ENCODE measurements at places on chromosomes 2 and 18.
A peak's percentile ranks its signal among the peaks of the same experiment; 100 is the strongest.

- no peak for DNase-seq
These were observed 6.4 kb upstream of the TMEFF2 start for GRCh38 chr2:192201116-192201515.

DNA sequence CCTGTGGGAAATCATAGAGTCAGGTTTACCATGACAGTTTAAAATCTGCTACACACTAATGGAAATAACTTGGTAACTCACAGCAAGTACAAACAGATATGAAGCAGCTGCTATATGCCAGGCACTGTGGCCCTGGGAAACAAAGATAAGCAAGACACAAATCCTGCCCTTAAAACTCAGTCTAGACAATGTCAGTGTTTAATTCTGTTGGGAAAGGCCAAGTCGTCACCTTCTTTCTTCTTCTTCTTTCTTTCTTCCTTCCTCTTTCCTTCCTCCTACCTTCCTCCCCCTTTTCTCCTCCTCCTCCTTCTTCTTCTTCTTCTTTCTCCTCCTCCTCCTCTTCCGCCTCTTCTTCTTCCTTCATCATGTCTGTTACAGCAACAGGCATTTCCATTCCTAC lies 26.8 kb downstream of the PLEK start:
- no peak for DNase-seq

GRCh38 chr2:77397763-77398162 lies 124.4 kb downstream of the LRRTM4 start:
- peak; percentile 32 for DNase-seq

DNA sequence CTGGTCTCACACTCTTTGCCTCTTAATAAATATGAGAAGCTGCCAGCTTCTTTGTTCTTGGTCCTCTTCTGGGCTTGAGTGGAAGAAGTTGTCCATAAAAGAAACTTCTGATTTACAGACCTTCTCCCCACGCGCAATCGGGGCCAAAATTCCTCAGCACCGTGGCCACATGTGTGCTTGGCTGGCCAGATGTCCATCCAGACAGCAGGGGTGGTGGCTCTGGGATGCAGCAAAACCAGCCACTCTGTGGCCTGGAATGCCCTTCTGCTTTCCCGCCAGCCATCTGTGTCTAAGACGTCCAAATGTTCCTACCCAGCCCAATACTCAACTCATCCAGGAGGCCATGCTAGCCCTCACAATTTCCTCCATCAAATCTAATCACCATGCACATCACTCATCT lies 250.8 kb downstream of the EN1 start:
- DNase-seq: no peak

GRCh38 chr2:191611614-191612013 lies 66.3 kb upstream of the NABP1 start:
- DNase-seq: no peak

- DNase-seq: no peak
These were observed 151.4 kb upstream of the NABP1 start for GRCh38 chr2:191526536-191526935.

DNA sequence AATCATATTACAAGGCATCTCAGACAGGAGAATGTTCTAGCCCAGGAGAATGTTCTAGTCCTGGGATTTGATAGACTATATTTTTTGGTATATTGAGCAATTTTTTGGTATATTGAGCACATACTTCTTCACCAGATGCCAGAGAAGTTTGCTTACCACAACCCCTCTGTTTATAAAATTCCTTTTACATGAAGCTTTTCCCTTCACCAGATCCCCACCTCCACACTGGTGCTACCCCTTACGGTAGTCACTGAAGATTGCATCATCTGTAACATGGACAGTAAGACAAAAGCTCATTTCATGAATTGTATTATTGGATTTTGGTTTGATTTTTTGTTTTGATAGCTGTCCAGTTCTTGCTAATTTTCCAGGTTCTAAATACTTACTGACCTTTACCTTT lies 7.2 kb upstream of the HNMT start:
- no peak for DNase-seq

- no peak for DNase-seq
These were observed 12.5 kb downstream of the FAP start for GRCh38 chr2:162230761-162231160.

- DNase-seq: no peak
These were observed 1113.3 kb downstream of the TSN start for GRCh38 chr2:122868646-122869275.

DNA sequence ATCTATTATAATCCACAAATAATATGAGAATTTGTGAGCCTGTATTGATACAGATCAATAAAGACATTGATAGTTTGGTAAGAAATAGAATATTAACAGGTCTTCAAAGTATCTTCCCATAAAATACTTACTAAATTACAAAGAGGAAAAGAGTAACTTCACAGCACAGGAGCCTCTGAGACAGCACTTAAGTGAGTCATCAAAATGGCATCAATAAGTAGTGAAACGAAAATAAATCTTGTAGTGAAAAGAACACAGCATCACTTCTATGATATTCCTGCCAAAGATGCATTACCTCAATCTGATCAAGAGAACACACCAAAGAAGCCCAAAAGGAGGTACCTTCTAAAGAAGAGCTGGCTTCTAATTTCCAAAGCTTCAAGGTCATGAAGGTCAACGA lies 116.4 kb downstream of the CBLN2 start:
- DNase-seq: no peak

GRCh38 chr2:2234398-2235195 lies 96.5 kb downstream of the MYT1L start:
- no peak for DNase-seq

- peak; percentile 44 for DNase-seq
These were observed 980.8 kb downstream of the TSN start for GRCh38 chr2:122736279-122736678.

GRCh38 chr2:84427235-84428138 lies 31.6 kb downstream of the SUCLG1 start:
- DNase-seq: no peak

DNA sequence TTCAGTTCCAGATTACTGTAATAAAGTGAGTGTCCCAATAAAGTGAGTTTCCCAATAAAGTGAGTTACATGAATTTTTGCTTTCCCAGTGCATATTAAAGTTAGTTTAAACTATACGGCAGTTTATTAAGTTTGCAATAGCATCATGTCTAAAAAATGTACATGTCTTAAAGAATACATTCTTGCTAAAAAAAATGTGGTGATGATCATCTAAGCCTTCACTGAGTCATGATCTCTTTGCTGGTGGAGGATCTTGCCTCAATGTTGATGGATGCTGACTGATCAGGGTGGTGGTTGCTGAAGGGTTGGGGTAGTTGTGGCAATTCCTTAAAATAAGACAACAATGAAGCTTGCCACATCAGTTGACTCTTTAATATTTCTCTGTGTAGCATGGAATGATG lies 664.2 kb downstream of the TDRD15 start:
- DNase-seq: no peak

DNA sequence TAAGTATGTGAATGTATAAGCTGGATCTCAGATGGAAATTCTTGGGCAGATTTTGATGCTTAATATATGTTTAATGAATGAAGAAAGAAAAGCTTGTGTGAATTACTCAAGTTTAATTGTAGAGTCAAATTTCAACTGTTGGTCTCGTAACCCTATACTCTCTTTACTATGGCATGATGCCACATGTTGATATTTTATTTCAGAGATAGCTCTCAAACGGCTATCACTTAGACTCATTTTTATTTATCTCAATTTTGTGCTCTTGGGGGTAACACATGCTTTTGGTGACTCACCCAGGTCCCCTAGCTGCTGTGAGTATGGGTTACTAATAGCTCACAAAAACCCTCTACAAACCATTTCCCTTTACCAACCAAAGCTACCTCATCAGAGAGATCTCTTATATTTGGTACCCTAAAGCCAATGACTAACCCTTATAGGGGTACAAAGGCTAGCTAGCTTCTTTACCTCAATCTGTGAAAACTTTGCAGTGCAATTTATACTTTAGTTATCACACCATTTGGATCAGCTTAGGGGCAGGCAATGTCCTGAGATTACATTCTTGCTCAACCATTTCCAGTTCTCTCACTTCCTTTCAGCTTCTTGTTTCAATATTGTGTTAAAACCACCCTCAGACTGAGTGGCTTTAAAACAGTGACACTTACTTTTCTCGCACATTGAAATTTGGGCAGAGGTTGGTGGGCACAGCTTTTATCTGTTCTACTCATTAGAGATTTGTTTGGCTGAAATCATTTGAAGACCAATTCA lies 240.3 kb downstream of the CDH7 start:
- peak; percentile 22 for DNase-seq

DNA sequence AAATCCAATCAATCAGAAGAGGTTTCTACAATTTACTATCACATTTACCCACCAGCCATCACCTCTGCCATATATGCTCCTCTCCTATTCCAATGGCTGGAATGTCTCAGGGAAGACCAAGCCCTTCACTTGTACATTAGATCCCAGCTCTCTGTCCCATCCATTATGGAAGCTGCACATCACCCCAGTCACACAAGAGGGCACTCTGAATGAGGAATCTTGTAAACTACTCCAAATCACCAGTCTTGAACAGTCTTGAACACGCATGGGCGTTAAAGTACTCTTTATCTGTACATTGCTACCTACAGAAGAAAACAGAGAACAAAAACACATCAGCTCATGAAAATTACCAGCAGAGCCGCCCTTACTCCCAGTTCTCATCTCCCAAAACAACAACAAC lies 38.7 kb downstream of the ZC3H8 start:
- peak; percentile 26 for DNase-seq

DNA sequence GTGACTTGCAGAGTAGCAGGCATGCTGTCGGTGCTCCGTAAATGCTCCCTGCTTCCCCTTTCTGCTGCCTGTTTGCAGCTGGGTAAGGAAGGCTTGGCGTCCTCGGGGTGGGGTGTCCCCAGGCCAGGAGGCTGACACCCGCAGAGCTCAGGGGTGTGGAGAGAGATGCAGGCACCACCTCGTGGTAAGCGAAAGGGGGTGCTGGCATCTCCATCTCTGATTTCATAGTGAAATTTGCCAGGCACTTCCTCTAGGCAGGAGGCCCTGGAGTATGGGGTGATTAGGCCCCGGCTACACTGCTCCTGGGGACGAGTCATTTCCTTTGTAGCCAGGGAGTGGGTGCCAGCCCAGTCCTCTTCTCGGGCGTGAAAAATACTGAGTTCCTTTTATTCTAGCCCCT lies 160.4 kb downstream of the KLHL29 start:
- DNase-seq: no peak

- DNase-seq: no peak
These were observed 70.7 kb upstream of the BCL2L11 start for GRCh38 chr2:111049792-111050640.

GRCh38 chr2:96105152-96105915 lies 11.0 kb downstream of the ADRA2B start:
- no peak for DNase-seq

DNA sequence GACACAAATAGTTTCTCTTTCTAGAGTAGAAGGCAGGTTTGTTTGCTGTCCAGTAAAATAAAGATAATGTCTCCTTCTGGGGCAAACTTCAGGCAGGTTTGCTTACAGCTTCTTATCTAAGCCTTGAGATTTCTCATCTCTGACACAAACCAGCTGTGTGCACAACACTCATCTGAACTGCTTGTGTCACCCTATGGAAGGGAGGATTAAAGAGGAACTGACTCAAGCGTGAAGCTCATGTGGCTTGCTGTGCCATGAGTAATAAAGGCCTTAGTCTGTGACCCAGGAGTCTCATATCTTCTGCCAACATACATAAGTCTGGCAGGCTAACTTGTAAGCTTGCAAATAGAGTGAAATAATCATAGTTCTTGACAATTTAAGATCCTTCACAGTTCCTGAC lies 24.2 kb upstream of the CPO start:
- peak; percentile 95 for DNase-seq

DNA sequence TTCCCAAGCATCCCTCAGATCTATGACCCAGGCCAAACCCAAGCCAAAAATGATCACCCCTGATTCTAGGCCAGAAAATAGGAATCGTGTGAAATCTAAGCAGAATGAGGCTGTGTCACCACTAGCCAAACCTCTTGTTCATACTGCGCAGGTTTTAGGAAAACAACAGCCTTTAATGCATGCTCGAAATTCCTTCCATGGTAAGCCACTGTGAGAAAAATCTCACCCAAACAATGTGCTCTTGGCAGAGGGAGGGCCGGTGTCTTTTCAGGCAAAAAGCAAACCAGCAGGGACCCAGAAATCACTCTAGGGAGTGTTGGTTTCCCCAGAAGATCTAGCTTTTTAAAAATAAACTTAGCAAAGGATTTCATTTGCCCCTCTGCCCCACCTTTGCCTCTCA lies 71.2 kb upstream of the FOSL2 start:
- DNase-seq: no peak

DNA sequence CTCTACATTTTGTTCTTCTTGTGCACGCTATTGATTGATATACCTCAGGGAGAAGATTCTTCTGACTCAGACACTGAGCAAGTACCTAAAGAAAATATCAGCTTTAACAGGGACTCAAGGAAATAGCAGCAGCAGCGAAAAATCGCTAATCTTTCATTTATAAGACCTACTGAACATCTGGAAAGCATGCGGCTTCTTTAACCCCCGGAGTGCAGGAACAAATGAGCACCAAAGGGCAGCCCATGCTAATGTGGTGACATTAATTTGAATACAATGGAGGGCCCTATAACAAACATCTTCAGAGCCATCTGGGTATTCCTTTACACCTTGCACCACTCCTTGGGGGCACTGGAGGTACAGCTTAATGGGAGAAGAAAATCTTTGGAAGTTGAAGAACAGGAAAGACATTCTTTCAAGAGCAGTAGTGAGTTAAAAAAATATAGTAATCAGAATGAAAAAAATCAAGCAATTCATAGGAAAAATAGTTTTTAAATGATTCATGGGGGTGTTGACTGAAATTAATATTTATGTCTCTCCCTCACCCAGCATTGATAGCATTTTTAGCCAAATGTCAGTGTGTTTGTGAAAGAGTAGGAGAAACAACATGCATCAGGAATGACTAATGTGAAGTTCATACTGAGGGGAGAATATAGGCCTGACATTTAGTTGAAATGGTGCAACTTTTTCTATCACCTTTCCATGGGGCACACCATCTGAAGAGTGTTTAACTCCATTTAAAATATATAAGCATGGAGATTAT lies 281.7 kb downstream of the HRH4 start:
- DNase-seq: no peak

DNA sequence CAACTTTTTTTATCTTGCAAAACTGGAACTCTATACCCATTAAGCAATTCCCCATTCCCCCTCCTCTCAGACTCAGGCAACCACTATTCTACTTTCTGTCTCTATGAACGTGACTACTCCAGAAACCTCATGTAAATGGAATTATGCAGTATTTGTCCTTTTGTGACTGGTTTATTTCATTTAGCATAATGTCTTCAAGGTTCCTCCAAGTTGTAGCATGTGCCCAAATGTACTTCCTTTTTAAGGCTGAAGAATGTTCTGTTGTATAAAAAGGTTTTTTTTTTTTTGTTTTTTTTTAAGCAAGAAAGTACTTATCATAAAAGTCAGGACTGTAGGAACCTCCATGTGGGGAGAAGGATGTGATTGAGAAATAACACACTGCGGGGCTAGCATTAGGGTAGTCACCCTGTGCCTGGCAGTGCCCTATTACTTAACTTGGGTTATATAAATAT lies 262.9 kb upstream of the FBXO11 start:
- no peak for DNase-seq
